ENCODE measurements at places on chromosomes 11 and 22.

DNA sequence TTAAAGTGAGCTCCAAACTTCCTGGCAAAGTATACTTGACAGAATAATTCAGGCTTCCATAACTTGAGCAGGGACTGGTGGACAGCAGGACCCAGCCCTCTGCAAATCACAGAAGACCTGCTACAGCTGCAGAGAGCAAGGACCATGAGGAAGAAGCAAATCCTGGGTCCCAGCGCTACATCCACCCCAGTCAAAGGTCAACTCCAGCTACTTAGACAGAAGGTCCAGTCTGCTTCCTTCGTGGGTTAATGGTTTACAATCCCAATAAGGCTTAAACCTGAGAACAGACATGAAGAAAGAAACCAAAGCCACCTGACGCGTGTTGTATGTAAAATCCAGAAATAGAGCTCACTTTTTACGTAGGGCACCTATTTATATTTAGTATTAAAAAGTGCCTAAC lies 57.7 kb downstream of the SHANK2 start:
- no peak for DNase-seq

- peak; percentile 19 for DNase-seq
Observed at GRCh38 chr11:70883973-70884623, 368.3 kb downstream of the SHANK2 start.

- DNase-seq: no peak
Observed at GRCh38 chr11:2663506-2663905, 36.3 kb downstream of the KCNQ1OT1 start.

DNA sequence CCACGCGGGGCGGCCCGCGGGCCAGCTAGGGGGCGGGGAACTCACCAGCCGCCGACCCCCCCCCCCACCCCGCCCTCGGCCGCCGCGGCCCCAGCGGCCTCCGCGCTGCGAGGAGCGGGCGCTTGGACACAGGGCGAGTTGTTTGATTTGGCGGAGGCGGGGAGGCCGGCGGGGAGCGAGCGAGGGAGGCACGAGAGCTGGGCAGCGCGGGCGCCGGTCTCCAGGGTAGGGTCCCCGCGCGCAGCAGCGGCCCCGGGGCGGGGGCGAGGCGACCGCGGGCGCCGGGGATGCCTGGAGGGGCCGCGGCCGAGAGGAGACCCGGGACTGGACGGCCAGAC lies 64.4 kb downstream of the NAV2 start:
- DNase-seq: peak; percentile 31

DNA sequence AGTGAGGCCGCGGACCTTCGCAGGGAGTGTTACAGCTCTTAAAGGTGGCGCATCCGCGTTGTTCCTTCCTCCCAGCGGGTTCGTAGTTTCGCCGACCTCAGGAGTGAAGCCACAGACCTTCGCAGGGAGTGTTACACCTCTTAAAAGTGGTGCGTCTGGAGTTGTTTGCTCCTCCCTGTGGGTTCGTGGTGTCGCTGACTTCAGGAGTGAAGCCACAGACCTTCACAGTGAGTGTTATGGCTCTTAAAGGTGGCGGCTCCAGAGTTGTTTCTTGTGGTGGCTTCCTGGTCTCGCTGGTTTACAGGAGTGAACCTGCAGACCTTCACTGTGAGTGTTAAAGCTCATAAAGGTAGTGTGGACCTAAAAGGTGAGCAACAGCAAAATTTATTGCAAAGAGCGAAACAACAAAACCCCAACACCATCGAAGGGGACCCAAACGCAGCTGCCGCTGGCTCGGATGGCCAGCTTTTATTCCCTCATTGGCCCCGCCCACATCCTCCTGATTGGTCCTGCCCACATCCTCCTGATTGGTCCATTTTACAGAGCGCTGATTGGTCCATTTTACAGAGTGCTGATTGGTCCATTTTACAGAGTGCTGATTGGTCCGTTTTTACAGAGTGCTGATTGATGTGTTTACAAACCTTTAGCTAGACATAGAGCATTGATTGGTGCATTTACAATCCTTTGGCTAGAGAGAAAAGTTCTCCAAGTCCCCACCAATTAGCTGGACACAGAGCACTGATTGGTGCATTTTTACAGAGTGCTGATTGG lies 1.2 kb upstream of the TMEM45B start:
- DNase-seq: no peak

- DNase-seq: no peak
Observed at GRCh38 chr22:44116331-44116730, 64.4 kb upstream of the PARVG start.

DNA sequence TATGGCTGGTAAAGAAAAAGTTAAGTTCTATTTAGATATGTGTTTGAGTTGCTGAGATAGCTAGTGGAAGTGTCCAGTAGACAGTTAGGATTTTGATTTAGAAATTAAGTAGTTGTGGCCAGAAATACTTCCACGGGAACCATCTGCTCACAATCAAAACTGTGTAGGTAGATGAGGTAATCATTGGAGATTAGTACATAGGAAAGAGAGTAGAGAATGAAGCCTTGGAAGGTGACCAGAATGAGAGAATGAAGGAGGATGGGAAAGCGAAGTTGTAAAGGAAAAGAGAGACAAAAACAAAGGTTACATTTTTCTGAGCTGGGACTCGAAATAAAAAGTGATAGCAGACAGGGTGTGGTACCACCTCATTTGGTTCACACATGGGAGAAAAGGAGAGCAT lies 296.9 kb upstream of the SORL1-AS1 start:
- no peak for DNase-seq

DNA sequence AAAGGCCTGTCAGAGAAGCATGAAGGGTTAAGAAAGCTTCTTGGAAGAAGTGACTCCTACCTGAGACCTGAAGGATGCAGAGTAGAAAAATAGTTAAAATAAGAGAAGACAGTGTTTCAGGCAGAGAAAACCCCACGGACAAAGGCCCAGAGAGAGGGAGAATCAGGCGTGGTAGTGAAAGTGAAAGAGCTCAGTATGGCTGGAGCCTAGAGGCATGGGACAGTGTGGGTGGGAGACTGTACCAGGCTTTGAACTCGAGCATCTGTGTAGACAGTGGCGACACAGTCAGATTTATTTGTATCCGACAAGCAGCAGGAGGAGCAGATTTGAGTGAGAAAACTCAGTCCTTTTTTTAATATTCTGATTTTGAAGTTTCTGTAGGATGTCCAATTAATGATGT lies 360.0 kb downstream of the OPCML start:
- no peak for DNase-seq

- DNase-seq: peak; percentile 45
Observed at GRCh38 chr11:30568931-30569330, 17.2 kb downstream of the MPPED2 start.

DNA sequence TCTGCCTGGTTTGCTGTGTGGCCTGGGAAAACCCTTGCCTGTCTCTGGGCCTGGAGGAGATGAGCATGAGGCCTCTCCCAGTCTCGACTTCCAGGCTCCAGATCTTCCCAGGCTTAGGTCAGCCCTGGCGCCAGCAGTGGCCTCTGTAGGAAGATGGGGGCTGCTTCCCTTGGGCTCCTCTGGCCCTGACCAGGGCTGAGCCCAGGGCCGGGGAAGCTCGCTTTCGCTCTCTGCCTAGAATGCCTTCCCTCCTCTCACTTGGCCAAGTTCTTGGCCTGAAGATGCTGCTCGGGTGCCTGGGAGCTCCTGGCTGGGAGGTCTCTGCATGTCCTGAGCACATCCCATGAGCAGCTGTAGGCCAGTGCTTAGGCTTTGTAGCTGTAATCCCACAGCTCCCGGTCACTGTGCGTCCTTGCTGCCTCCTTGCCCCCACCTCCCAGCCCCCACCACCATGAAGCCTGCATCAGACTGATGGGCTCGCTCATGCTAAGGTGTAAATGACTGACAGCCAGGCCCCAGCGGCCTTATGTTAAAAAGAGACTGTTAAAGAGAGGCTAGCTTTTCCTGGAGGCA lies 25.5 kb downstream of the SHISAL1 start:
- DNase-seq: no peak

- DNase-seq: peak; percentile 99
Observed at GRCh38 chr22:38788021-38788816, 5.7 kb downstream of the DNAL4 start.

DNA sequence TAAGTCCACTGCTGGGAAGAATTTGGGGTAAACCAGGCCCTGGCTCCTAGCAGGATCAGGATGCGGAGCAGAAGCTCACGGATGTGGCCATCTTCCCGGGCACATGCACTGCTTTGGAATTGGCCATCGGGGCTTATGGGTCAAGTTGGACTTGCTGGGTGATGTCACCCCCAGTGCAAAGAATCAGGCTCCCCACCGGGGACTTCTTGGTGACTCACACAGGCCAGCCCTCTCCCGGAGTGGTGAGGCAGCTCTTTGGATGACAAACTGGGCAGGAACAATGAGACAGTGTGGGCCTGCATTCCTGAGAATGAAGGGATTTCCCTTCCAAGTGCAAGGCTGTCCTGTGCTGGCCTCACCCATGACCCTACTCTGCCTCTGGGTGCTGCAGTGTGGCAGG lies 128.8 kb upstream of the ANO1 start:
- no peak for DNase-seq

GRCh38 chr22:16819249-16819648 lies 6.0 kb downstream of the XKR3 start:
- DNase-seq: no peak

GRCh38 chr11:128354476-128354875 lies 232.9 kb downstream of the ETS1 start:
- no peak for DNase-seq

All from lung (tissue), 17 donors.